ENCODE measurements at places on chromosomes 12 and 14.

DNA sequence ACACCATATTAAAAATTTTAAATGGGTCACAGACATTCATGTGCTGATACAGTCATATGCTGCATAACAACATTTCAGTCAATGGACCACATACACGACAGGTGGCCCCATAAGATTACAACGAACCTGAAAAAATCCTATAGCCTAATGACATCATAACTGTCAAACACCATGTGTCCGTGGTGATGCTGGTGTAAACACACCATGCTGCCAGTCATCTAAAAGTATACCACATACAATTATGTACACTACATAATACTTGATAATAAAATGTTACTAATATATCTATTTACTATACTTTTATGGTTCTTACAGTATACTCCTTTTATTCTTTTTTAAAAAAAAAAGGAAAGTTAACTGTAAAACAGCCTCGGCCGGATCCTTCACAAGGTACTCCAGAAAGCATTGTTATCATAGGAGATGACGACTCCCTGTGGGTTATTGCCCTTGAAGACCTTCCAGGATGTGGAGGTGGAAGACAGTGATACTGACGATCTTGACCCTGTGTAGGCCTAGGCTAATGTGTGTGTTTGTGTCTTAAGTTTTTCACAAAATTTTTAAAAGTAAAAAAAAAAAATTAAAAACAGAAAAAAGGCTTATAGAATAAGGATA lies 5.0 kb upstream of the TDG start:
- DNase-seq, result no peak

GRCh38 chr14:78605897-78606500 lies 435.8 kb downstream of the NRXN3 start:
- DNase-seq, result no peak

- DNase-seq, result no peak
Measured at GRCh38 chr12:123942911-123943648, 29.6 kb downstream of the CCDC92 start.

- DNase-seq, result peak; percentile 91
Measured at GRCh38 chr14:103206836-103207387, 83.7 kb downstream of the TNFAIP2 start.

DNA sequence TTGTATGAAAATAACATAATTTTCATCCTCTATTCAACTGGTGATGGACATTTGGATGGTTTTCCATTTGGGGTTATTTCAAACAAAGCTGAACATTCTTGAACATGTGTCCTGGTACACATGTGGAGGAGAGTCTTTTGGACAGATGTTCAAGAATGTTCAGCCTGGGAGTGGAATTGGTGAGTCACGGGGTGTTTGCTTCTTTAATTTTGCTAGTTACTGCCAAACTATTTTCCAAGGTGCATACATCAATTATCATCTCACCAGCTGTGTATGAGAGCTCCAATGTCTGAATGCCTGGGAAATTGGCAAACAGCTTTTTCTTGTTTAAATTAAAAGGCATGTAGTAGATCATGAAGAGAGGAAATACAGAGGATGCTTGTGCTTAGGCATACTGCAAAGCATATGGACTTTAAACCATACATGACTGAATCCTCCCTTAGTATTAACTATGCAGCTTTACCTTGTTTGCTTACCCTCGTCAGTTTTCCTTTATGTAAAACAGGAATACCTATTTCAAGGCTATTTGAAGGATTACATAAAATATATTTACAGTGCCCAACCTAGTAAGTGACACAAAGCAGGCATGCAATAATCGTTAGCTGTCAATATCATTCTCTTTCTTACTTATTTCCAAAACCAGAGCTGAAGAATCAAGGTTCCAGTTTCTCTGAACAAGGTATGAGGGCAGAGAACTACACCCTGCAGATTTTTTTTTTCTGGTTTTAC lies 152.1 kb downstream of the ITPR2 start:
- no peak for DNase-seq

DNA sequence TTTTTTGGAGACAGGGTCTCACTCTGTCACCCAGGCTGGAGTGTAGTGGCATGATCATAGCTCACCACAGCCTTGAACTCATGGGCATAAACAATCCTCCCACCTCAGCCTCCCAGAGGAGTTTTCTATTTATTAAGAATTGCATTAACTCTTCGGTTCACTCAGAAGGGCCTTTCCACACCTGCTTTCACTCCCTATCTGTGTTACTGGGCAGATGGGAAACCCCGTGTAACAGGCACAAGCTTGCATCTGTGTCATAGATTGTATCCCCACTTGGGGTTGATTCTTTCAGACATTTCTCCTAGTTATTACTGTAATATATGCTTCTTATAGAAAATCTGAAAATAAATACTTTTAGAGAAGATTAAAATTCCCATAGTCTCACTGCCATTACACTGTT lies 38.7 kb downstream of the STX2 start:
- no peak for DNase-seq

DNA sequence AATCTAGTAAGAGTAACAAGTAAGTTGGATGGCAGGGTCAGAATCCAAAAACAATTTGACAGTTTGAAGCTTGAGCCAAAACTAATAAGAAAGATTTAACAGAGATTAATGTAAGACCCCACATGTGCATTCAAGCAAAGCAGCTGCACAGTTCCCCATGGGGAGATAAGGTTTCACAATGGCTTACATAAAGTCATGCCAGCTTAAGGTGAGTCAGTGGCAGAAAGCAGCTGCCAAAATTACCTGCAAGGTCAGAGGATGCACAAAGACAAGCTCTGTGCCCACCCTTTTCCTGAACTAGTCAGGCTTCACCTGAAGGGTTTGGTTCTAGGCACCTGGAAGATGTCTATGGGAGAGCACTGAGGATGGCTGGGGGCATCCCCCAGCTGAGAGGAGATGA lies 36.6 kb upstream of the KRT77 start:
- no peak for DNase-seq

DNA sequence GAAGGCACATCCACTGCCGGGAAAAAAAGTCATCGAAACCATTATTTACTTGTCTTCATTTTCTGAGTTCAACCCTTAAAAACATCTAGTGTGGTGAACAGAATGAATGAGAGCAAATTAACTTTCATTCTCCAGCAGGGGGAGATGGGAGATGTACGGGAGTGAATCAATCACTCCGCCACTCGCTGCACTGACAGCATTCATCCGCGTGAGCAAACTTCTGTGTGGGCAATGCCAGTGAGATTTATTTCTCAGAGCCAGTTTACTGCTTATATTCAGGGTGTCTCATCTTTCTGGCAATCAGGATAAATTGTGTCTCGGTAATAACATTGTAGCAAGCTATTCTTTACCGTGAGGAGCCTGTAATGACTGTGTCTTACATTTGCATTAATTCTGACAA lies 463.6 kb upstream of the MIS18BP1 start:
- no peak for DNase-seq

DNA sequence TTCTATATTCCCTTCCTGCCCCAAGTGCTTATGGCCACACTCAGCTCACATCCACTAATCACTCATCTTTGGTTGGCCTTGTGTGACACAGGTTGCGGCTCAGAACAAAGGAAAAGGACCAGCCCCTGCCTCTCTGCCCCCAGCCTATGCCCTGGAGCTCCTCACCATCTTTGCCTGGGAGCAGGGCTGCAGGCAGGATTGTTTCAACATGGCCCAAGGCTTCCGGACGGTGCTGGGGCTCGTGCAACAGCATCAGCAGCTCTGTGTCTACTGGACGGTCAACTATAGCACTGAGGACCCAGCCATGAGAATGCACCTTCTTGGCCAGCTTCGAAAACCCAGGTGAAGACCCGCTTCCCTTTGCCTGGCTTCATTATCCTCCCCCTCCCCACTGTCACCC lies 15.8 kb upstream of the OAS2 start:
- no peak for DNase-seq

DNA sequence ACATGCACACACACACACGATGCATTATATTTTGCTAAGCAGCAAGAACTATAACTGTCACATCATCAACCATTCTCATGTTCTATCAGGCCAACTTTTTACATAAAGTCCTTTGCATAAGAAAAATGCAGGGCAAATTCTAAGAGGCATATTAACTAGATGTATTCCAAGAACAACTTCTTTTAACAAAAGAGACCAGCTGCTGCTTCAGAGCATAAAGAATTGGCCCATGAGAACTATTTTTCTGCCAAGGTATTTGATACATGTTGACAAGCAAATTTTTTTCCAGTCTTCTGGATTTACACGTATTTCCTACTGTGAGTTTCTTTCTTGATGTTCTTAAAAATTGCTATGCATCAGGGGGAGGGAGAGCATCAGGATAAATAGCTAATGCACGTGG lies 27.2 kb downstream of the GLT8D2 start:
- DNase-seq, result no peak

GRCh38 chr14:70726651-70727375 lies 82.5 kb downstream of the MAP3K9 start:
- no peak for DNase-seq

DNA sequence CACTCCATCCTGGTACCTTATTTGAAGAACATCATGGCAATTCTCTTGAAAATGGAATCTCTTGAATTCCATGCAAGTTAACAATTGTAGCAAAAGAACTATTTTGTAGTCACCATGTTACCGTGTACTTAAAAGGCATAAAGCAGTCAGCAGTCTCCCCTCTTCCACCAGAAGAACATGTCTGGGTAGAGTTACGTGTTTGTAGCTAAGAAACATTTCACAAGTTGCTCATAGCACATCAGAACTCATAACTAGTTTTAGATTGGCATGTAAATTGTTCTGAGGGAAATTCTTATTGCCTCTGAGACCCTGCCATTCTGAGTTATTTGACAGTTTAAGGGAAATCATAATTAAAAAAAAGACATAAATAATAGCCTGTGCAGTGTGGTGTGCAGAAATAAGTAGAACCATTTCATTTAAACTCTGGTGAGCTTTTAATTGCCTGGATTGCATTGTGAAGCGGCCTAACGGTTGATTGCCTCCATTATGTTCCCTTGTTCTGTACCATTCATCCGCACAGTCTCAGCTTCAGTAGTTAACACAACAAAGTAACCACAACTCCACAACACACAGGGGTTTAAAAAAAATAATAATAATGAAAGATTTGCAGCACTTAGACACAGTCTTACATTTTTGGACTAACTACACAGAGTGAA lies 2.6 kb downstream of the LMO3 start:
- DNase-seq, result no peak

- DNase-seq, result no peak
Measured at GRCh38 chr12:77151030-77151429, 85.7 kb upstream of the E2F7 start.

- no peak for DNase-seq
Measured at GRCh38 chr14:104657563-104658324, 31.7 kb upstream of the INF2 start.

GRCh38 chr12:65694130-65694529 lies 130.2 kb upstream of the HMGA2 start:
- DNase-seq, result no peak

DNA sequence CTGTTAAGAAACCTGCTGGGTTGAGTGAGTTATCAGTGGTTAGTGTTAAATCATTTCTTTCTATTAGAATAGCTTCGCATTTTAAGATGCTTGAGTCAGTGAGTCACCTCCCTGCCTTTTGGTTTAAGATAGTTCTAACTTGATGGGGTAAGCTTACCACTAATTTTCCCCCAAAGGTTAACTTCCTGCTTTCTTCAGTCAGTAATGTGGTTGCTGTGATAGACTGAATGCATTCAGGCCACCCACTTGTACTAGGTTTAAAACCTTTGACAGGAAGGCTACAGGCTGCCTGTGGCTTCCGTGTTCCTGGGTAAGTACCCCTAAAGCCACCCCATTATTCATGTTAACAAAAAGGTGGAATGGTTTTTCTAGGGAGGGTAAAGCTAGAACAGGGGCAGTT lies 25.3 kb downstream of the CLEC2A start:
- DNase-seq, result no peak

- no peak for DNase-seq
Measured at GRCh38 chr12:90970471-90970870, 15.5 kb upstream of the CCER1 start.

DNA sequence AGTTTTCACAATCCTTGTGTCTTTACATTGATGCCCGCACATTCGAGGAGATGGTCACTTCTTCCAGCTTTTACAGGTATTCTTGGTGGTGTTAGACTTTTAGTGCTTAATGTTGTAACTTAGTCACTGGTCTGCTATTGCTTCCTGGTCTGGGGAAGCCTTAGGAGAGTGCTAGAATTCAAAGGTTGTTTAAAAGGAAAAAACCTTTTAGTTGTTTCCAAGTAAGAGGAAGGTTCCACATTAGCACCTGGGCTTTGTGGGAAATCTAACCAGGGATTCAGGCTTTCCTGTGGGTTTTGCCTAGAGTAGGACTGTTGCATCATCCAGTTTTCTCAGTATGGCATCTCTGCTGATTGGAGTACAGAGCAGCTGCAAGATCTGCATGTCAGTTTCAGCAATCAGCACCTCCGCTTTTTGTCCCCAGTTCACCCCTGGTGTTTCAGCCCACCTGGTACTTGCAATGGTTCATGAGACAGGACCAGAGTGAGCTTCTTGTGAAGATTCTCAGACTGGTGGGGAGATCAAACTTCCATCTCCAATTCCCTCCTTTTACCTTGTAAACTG lies 44.0 kb upstream of the PLBD1 start:
- DNase-seq, result no peak

DNA sequence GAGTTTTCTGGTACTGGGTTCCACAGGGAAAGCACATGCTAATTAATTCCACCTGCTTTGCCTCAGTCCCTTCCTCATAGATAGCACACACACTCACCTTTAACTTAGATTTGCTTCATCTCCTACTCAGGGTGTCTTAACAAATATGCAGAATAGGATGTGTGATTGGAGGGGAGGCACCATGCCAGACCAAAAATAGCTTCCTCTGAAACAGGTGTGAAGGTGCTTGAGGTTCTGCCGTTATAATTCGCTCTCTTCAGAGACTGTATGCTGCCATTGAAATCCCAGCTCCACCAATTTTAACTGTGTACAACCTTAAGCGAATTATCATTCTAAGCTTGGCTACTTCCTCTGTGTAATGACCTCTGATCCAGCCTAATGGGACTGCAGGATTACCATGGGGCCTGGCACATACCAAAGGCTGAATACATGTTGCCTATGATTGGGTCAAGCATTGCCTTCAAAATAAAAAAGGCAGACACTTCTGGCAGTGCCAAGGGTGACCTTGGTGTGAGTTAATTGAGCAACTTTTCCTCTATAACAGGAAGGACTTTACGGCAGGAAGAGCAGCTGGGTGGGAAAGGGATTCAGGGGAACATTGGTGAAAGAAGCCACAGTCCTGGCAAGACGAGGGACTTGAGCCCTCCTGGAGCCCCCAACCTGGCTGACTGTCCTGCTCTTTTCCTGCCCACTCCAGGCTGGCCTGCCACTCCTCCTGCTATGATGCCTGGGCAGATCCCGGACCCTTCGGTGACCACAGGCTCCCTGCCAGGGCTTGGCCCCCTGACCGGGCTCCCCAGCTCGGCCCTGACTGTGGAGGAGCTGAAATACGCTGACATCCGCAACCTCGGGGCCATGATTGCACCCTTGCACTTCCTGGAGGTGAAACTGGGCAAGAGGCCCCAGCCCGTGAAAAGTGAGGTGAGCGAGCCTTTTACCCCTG lies 9.7 kb downstream of the JDP2 start:
- DNase-seq, result no peak

DNA sequence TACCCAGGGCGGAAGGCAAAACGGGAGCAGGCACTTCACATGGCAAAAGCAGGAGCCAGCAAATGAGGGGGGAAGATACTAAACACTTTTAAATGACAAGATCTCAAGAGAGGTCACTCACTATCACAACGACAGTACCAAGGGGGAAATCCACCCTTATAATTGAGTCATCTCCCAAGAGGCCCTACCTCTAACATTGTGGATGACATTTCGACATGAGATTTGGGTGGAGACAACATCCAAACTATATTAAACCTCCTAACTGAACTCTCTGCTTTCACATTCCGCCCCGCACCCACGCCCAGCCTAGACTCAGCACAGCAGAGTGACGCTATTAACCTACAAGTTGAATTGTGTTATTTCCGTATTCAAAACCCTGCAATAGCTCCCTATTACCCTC lies 76.7 kb upstream of the SCAF11 start:
- DNase-seq, result no peak
